Mammary epithelial cell (primary cell): ENCODE measurements at places on chromosomes 5 and 9. TPM values are rescaled to one million over a fixed set of nuclear protein-coding genes. Genes with fewer than 3 reads are reported as not detected.

ACTBL2 gene
- 0.50 TPM for total RNA-seq

PBX3 gene
- total RNA-seq: 22.2 TPM

PFN3 gene
- not detected in 2 replicates for total RNA-seq

TYRP1 gene
- total RNA-seq: not detected in 2 replicates

TMOD1 gene
- total RNA-seq: not detected

ARHGEF39 gene
- total RNA-seq: 0.33 TPM
